ENCODE measurements at places on chromosomes 6 and 20. TPM values are rescaled to one million over a fixed set of nuclear protein-coding genes. Genes with fewer than 3 reads are reported as not detected.

The LY6G5B gene
- total RNA-seq, result 8.2 TPM

The RAET1L gene
- not detected for total RNA-seq

The THBS2 gene
- total RNA-seq, result 2.4 TPM

- no peaks in the 10 kb centered on the region for H3K4me1 ChIP-seq
- H3K27me3 ChIP-seq, result no peaks in the 10 kb centered on the region
- H3K36me3 ChIP-seq, result no peaks in the 10 kb centered on the region
- DNase-seq, result no peak
- no peak overlapping the region for H3K27ac ChIP-seq
Measured at GRCh38 chr6:8881663-8882062, 446.3 kb upstream of the SLC35B3 start.

- H3K4me3 ChIP-seq, result no peak overlapping the region
- no peaks in the 10 kb centered on the region for H3K4me1 ChIP-seq
- no peak for DNase-seq
- no peaks in the 10 kb centered on the region for H3K27me3 ChIP-seq
- no peak overlapping the region for H3K27ac ChIP-seq
Measured at GRCh38 chr6:34324738-34325444, 67.6 kb downstream of the NUDT3 start.

DNA sequence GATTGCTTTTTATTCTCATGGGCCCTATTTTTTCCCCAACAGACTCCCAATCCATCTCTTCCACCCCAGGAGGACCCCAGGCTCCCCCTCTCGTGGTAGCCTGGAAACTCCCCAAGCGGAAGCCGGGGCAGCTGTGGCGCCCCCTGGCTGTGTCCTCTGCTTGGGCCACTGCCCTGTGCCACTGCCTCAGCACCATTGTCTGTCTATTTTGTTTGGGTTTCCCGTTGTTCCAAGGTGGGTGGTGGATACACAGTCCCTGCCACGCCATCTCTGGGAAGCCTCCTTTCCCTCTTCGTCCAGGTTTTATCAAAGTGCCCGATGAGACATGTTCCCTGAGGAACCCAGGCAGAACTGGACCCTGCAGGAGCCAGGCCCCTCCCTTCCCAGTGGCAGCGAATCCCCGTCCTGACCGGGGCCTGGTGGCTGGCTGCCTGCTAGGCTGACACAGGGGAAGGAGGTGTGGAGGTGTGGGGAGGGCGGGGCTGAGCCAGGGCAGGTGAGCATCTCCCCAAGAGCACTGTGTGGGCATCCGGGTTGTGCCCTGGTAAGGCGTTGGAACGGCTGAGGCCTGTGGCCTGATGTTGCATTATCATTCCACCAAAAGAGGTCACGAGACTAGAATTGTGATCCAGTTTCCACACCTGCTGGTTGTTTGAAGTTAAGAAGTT is 228.2 kb downstream of the CDH4 start:
- DNase-seq, result no peak
- H3K36me3 ChIP-seq, result no peaks in the 10 kb centered on the region
- no peak overlapping the region for H3K4me3 ChIP-seq
